Colonic mucosa (tissue), 4 donors: ENCODE measurements at places on chromosomes 12 and 14. TPM values are rescaled to one million over a fixed set of nuclear protein-coding genes. Genes with fewer than 3 reads are reported as not detected.
A peak's percentile ranks its signal among the peaks of the same experiment; 100 is the strongest.

DNA sequence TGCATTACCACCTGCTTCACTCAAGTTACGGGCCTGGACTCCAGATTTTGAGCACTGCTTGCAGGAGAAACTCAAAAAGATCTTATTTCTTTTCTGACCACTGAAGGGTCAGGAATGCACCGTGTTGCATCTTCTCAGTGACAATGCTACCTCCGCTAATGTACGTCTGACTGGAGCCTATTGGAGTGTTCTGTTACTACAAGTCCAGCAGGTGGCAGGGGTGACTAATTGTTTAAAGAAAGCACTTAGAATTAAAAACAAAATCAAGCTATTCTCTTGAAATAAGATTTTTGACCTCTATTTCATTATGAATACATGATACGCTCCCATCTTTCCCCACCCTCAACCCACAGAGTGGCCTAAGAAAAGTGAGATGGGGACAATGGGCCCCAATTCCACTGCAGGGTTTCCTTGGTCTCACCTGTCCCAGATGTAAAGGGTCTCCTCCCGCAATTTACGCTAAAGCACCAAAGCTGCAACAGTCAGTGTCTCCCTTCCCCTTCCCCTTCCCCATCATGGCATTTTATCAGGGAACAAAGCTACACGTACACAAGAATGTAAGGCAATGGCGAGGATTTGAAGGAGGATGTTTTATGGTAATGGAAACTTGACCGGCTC is 2.2 kb downstream of the TBPL2 start:
- DNase-seq: peak; percentile 38

NRXN3 gene
- total RNA-seq: 7.8 TPM

DNA sequence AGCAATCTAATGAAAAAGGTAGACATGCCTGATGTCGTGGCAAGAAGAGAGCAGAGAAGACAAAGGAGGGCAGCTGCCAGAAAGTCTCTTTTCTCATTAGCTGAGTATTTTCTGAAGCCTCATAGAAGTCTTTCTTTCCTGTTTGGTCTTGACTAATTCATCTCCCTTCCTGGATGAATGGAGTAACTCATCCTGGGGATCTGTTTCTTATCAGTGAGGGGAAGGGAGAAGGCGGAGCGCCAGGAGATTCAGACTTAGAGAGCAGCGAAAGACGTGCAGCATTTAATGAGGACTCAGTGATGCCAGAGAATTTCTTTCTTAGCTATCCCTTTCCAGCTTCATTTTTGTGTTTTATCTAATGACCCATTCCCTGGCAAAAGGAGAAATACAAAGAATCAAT is 89.4 kb downstream of the SLC15A4 start:
- DNase-seq: no peak

DNA sequence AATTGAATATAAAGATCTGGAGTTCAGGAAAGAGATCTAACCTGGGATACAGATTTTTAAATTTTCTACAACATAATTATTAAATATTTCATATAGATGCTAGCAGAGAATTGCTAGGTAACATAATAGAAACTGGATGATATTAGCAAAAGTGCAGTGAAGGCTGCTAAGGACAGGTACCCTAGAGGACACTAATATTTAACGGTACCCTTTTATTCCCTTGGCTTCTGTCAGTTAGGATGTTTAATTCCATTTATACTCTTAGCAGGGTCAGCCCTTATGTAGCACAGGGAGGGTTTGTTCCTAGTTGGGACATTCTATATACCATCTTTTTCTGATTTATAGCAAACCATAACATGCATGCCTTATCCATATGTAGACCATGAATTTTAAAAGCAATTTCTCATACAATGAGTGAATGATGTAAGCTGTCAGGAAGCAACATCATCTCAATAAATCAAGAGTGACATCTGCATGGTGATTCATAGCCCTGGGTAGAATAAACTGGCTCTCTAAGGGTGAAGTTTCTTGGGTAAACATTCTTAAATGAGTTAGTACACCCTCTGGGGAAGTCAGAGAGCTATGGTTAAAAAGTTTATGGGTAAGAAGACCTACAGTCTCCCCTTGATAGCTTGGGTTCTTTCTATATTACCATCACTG is 404.4 kb upstream of the MGAT4C start:
- no peak for DNase-seq

- no peak for DNase-seq
These were observed 65.2 kb downstream of the TSPAN9 start for GRCh38 chr12:3142386-3142785.

SNW1 gene
- 69.6 TPM for total RNA-seq

USP44 gene
- total RNA-seq: 0.22 TPM

KRT72 gene
- total RNA-seq: not detected

- DNase-seq: no peak
These were observed 557 bp upstream of the FICD start for GRCh38 chr12:108514468-108514972.

DNA sequence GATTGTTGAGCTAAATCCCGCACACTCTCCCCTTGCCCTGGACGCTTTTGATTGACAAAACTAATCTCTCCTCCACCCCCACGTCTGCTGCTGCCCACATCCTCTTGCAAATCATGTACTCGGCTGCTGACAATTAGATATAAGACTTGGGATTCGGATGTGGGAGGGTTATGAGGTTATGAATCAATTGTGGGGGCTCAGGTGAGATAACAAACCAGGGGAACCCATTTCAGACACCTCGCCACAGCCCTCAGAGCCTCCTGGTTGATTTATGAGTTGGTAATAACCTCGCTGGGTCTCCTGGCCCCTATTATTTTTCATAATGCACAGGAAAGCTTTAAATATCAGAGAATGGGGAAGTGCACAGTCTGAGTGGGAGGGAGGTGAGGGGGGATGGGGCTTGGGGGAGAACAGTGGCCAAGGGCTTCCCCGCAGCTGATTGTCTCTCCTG is 449.9 kb downstream of the DPF3 start:
- DNase-seq: no peak

DNA sequence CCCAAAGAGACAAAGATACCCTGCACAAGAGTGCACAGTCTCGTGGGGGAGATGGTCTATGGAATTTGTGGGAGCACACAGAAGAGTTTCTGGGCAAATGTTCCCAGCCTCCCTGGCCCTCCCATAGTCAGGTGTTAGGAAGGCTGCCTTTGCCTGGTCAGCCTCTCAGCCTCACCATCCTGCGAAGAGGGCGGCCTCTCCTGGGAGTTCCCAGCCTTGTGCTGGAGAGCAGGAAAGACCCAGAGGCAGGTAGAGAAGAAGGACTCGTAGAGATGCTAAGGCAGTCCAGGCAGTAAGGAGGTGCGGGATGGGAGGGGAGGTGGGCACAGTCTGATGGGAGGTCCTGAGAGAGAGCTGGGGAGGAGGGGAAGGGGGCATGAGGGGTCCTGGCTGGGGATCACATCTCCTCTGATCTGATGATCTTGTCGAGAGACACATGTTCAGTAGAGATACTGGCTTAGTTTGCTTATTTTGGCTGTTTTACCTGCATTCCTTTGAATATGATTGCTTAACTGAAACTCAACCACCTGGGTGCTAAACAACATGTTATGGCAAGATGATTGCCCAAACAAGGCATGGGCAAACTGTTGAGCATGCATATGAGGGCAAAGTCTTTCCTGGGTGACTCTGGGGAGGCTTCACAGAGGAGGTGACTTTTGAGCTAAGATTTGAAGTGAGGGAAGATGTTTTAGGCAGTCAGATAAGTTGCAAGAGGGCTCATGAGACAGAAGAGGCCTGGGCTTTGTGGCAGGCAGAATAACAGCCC is 10.5 kb downstream of the SERPINA6 start:
- DNase-seq: peak; percentile 27

DNAH10 gene
- 0.32 TPM for total RNA-seq

- no peak for DNase-seq
These were observed 42.7 kb downstream of the ATF7IP start for GRCh38 chr12:14408208-14408607.

GRCh38 chr12:47178014-47178413 is 98.3 kb upstream of the AMIGO2 start:
- no peak for DNase-seq

GRCh38 chr14:22428700-22429291 is 160.2 kb downstream of the DAD1 start:
- DNase-seq: no peak

- no peak for DNase-seq
These were observed 57.6 kb downstream of the GPR137C start for GRCh38 chr14:52610187-52610586.

- no peak for DNase-seq
These were observed 99.7 kb downstream of the FGD4 start for GRCh38 chr12:32499048-32499447.

- no peak for DNase-seq
These were observed 108.7 kb downstream of the BTG1 start for GRCh38 chr12:92036771-92037453.

DNA sequence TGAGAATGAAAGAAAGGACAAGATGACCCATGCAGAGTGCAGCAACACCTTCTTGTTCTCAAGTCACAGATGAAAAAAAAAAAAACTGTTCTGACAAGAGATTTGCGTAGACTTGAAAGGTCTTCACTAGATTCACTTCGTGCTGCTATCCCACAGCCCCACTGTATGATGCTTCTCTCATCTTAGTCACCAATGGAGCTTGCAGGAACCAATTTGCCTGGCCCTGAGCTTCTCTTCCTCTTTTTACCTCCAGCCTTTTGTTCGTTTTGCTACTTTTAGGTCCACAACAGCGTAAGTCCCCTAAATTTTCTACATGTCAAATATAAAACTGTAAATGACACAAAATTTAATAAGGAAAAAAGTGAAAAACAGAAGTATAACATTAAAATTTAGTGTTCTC is 107.9 kb upstream of the NAP1L1 start:
- DNase-seq: no peak

ACRBP gene
- 1.6 TPM for total RNA-seq

- no peak for DNase-seq
These were observed 118.1 kb upstream of the LGR5 start for GRCh38 chr12:71321531-71321930.

DNA sequence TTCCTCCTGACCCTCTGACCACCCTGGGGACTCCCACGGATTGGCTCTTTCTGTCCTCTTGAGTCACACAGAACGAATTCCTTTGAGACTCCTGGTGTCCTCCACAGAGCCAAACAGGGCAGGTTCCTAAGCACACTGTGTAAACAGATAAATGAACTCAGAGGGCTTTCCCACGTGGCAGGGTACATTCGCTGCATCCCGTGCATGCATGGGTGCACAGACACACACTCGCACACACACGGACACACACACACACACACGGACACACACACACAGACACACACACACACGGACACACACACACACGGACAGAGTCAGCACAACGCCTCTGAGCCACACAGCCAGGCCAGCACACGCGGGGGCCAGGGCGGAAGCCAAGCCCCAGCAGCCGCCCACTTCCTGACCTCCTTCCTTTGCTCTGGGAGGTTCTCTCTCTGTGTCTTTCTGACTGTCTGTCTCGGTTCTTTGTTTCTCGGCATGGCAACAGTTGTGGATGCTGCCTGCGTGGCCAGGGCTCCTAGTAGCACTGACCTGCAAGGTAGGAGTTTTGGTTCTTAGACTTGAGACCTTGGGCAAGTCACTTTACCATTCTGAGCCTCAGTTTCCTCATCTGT is 706 bp downstream of the CRACR2A start:
- DNase-seq: peak; percentile 73

DNA sequence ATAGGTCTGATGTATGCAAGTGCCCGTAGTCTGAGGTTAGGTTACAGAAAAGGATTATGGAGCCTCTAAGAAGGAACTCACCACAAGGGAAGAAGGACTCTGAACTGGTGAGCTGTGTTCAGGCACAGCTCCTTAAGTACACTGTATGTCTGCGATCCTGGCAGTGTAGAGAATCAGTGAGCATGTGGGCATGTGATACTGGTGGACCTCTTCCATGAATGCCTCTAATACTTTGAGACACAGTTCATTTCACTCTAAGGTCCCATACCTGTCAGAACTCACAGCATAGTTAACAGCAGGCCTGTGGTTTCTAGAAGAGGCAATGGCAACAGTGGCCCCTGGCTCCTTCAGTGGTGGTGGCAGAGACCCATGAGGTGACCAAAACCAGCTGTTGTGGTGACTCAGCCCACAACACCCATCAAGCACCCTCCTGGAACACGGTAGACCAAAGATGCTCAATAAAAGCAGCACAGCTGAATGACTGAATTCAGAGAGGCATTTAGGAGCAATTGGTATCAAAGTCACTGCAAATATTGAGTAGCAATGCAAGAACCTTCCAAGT is 6.9 kb upstream of the OR6J1 start:
- DNase-seq: no peak

DNA sequence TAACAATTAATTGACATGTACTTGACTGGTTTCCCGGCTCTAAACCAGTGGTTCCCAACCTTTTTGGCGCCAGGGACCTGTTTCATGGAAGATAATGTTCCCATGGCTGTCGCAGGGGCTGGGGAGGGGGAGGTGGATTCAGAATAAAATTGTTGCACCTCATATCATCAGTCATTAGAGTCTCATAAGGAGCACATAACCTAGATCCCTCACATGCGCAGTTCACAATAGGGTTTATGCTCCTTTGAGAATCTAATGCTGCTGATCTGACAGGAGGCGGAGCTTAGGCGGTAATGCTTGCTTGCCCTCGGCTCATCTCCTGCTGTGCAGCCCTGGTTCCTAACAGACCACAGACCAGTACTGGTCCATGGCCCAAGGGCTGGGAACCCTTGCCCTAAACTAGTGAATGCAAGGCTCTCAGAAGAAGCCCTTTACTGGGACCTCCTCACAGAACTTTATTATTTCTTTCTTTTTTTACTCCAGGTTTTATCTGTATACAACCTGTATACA is 86.4 kb upstream of the SINHCAF start:
- no peak for DNase-seq

DNA sequence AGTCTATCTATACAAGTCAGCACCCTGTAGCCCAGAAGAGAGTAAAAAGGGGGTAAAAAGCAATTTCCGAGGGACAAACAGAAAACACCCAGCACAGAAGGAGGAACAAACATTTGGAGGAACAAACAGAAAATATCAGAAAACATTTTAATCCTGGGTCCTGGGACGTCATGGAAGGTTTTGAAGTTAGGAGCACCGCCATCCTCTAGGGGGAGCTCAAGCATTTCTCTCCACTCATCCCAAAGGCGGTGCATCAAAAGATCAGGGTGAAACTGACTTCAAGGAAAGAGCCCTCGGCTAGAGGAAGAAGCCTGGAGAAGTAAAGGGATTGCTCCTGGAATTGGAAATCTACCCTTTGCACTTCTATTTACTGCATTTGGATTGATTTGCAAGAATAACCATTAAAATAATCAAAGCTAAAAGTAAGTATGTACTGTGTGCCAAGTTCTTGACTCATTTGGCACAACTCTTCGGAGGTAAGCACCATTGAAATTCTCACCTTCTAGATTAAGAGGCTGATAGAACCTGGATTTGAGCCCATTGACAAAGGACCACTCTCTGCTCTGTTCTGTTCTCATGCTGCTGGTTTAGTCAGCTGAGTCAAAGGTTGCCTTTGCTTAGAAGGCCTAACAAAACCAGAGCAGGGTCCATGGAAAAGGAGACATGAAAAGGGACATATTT is 17.2 kb upstream of the POC1B start:
- peak; percentile 81 for DNase-seq

- DNase-seq: no peak
These were observed 7.0 kb downstream of the CSRNP2 start for GRCh38 chr12:51076236-51076930.

SLC17A8 gene
- total RNA-seq: 3.3 TPM

GRCh38 chr14:86012461-86012860 is 482.5 kb downstream of the FLRT2 start:
- DNase-seq: no peak

TWF1 gene
- total RNA-seq: 115 TPM

MMP19 gene
- total RNA-seq: 2.7 TPM
